Bladder microvascular endothelial cell (primary cell): ENCODE measurements at places on chromosomes 5 and 9. TPM values are rescaled to one million over a fixed set of nuclear protein-coding genes. Genes with fewer than 3 reads are reported as not detected.

SLC34A3 gene
- total RNA-seq, result not detected in 2 replicates

LCN15 gene
- total RNA-seq, result not detected in 2 replicates

PLAC8L1 gene
- not detected in 2 replicates for total RNA-seq

EIF4E1B gene
- total RNA-seq, result not detected in 2 replicates

GGTA1 gene
- 0.16 and 2.5 TPM in 2 replicates for total RNA-seq

C7 gene
- total RNA-seq, result under 0.01 and 0.06 TPM in 2 replicates

TMOD1 gene
- 1.5 and 7.9 TPM in 2 replicates for total RNA-seq

FST gene
- 3.2 and 16.4 TPM in 2 replicates for total RNA-seq

GLDC gene
- total RNA-seq, result 0.81 and 4.3 TPM in 2 replicates

C9orf43 gene
- total RNA-seq, result 0.16 and 0.44 TPM in 2 replicates

SELENOP gene
- 33.8 and 63.1 TPM in 2 replicates for total RNA-seq

FOXD1 gene
- total RNA-seq, result 0.06 and 0.16 TPM in 2 replicates

PCDHA13 gene
- total RNA-seq, result not detected in 2 replicates

HIGD2A gene
- total RNA-seq, result 20.6 and 27.6 TPM in 2 replicates

ERGIC1 gene
- 51.0 and 122 TPM in 2 replicates for total RNA-seq

CLIC3 gene
- not detected in 2 replicates for total RNA-seq

UHRF2 gene
- total RNA-seq, result 40.8 and 111 TPM in 2 replicates

DIPK1B gene
- 109 and 161 TPM in 2 replicates for total RNA-seq

BRD3 gene
- total RNA-seq, result 5.5 and 19.4 TPM in 2 replicates

PCDHGB2 gene
- 1.1 and 5.1 TPM in 2 replicates for total RNA-seq

TPPP gene
- total RNA-seq, result 0.16 and 0.19 TPM in 2 replicates

PCDHB4 gene
- total RNA-seq, result under 0.01 and 0.25 TPM in 2 replicates

PDE6A gene
- 0.06 TPM in 1 of 2 replicates, not detected in the other for total RNA-seq

MELK gene
- total RNA-seq, result 23.6 and 30.0 TPM in 2 replicates

SPINK7 gene
- not detected in 2 replicates for total RNA-seq

SLC6A3 gene
- not detected in 2 replicates for total RNA-seq

NR5A1 gene
- total RNA-seq, result not detected in 2 replicates

SLC27A6 gene
- total RNA-seq, result under 0.01 TPM in 1 of 2 replicates, not detected in the other

TAF1L gene
- under 0.01 TPM in 1 of 2 replicates, not detected in the other for total RNA-seq

GNA14 gene
- 2.6 and 69.0 TPM in 2 replicates for total RNA-seq

FPGS gene
- 66.7 and 94.3 TPM in 2 replicates for total RNA-seq

SOX30 gene
- not detected in 2 replicates for total RNA-seq
